ENCODE measurements at places on chromosomes 13 and 19.

GRCh38 chr19:13986348-13986904 is 19.7 kb downstream of the RFX1 start:
- DNase-seq = peak; percentile 92

DNA sequence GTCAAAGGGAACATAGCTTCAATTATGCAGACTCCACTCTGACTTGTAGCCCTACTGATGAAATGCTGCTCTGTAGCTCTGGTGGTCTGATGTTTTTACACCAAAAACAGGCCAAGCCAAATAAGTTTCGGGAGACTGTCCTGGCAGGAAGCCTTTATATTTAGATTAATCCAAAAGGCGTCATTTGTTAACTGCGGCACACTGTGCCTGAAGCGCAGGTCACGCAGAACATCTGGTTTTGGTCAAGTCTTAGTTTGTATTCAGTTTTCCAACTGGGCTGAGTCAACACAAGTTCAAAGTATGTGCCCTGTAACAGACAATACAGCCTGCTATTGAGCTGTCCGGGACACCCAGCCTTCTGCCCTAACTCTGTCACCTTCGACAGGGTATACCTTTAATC is 154.6 kb upstream of the IPO5 start:
- no peak for DNase-seq

GRCh38 chr19:8505680-8506401 is 3.4 kb upstream of the PRAM1 start:
- peak; percentile 92 for DNase-seq

- DNase-seq = no peak
Measured at GRCh38 chr19:5131506-5132205, 162.7 kb downstream of the KDM4B start.

- DNase-seq = no peak
Measured at GRCh38 chr19:42170715-42171114, 38.5 kb upstream of the POU2F2 start.

DNA sequence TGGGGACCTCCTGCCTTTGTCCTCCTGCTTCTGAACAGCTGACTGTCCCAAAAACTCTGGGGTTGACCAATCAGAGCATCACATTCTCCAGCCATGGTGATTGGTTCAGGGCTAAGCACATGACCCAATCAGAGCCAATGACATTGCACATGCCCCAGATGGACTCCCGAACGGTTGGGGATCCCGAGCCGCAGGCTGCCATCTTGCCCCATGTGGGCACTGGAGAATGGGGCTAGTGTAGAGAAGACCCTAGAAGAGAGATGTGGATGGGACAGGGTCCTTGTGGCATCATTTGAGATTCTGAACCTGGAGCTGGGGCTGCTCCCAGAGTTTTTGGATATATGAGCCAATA is 31.3 kb upstream of the PEPD start:
- no peak for DNase-seq

- no peak for DNase-seq
Measured at GRCh38 chr13:98175823-98176222, 1.2 kb downstream of the RNF113B start.

DNA sequence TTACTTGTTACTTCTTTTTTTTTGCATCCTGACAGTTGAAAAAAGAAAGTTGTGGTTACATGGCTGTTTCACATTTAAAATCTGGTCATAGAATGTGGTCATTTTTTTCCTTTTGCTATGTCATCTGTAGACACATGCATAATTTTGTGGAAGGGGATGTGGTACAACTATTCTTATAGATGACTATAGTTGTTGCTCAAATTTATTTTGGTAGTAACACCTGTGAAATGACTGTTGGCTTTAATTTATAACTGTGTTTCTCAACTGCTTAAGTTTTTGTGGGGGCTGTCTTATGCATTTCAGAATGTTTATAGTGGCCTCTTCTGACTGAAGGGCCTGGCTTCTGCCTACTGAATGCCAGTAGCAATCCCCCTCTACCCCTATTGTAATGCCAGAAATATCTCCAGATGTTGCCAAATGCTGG is 130.5 kb downstream of the PAN3 start:
- DNase-seq = no peak

GRCh38 chr13:35549481-35549880 is 73.0 kb upstream of the MAB21L1 start:
- DNase-seq = peak; percentile 25

- DNase-seq = peak; percentile 94
Measured at GRCh38 chr19:18542941-18543813, at the start of gene FKBP8. TSS of gene FKBP8 (minus strand) at chr19:18543573. CDS start at chr19:18541970, 1,603 bp downstream.

- no peak for DNase-seq
Measured at GRCh38 chr13:27442797-27443196, 7.6 kb downstream of the MTIF3 start.

GRCh38 chr13:46629811-46630413 is 76.9 kb downstream of the LRCH1 start:
- DNase-seq = peak; percentile 39

DNA sequence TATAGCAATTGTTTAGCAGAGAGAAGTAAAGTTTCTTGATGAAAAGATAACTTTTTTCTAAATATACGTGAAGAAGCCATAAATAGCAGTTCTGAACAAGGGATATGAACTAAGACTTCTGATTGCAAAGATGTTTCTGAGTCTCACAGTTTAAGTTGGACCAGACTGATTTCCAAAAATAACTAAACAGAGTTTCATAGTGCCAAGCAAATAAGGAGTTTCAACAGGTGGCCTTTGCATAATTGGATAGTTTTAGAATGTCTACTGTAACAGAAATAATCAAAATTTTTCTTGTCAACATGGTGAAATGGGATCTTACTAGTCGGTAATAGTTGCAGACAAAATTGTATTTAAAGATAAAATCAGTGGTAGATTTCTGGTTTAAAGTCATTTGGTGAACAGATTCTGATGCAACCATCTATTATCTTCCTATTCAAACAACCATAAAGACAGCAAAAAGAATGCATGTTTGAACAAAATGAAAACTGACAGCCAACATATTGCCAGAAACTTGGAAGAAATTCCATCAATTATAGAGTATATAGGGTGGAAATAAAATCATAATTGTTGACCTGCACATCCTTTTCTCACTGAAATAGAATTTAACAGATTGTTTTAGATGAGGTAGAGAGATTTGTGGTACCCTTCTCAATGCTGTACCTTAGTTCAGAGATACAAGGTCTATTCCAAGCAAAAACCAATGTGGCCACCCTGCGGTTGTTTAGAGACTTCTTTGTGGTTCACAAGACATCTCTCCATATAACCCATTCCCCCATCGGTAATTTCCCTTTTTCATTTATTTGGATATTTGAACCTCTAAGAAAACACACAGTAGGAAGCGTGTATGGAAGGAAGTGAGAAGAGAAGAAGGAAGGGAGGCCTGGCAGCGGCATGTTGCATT is 275.3 kb downstream of the COG6 start:
- DNase-seq = no peak

DNA sequence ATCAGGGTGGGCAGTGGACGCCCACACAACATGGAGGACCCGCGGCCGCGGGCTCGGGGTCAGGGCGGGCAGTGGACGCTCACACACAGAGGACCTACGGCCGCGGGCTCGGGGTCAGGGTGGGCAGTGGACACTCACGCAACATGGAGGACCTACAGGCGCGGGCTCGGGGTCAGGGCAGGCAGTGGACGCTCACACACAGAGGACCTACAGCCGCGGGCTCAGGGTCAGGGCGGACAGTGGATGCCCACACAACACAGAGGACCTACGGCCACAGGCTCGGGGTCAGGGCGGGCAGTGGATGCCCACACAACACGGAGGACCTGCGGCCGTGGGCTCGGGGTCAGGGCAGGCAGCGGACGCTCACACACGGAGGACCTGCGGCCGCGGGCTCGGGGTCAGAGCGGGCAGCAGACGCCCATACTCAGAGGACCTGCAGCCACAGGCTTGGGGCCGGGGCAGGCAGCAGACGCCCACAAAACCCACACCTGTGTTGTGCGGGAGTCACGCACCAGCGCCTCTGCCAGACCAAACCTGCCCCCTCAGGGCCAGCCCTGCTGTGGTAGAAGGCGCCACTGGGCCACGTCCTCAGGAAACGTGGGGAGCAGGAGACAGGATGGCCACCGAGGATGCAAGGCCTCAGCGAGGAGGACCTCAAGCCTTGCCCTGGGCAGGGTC is 27.6 kb upstream of the C13orf46 start:
- DNase-seq = no peak

- no peak for DNase-seq
Measured at GRCh38 chr13:51278426-51279130, 56.4 kb downstream of the FAM124A start.

- no peak for DNase-seq
Measured at GRCh38 chr19:28960986-28961705, 251.8 kb downstream of the UQCRFS1 start.

- DNase-seq = no peak
Measured at GRCh38 chr19:47176071-47176626, 45.5 kb downstream of the SAE1 start.

DNA sequence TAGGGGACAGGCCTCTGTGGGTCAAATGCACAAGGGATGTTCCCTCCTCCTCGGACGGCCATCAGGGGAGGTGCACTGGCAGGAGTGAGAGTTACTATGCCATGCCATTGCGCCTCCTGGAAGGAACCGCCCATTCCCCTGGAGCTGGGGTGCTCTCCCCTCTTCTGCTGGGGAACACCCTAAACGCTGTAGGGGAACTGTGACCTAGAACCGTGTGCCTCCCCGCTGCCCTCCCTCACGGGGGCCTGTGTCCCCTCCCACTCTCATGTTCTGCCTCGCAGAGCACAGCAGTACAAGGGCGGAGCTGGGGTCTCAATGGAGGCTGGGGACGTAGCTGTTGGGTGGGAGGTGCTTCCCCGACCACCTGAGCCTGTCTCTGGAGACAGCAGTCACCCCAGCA is 17.2 kb upstream of the CRTC1 start:
- no peak for DNase-seq

- peak; percentile 79 for DNase-seq
Measured at GRCh38 chr13:93226623-93227279, at the start of gene GPC6. TSS of gene GPC6 (plus strand) at chr13:93226807.

DNA sequence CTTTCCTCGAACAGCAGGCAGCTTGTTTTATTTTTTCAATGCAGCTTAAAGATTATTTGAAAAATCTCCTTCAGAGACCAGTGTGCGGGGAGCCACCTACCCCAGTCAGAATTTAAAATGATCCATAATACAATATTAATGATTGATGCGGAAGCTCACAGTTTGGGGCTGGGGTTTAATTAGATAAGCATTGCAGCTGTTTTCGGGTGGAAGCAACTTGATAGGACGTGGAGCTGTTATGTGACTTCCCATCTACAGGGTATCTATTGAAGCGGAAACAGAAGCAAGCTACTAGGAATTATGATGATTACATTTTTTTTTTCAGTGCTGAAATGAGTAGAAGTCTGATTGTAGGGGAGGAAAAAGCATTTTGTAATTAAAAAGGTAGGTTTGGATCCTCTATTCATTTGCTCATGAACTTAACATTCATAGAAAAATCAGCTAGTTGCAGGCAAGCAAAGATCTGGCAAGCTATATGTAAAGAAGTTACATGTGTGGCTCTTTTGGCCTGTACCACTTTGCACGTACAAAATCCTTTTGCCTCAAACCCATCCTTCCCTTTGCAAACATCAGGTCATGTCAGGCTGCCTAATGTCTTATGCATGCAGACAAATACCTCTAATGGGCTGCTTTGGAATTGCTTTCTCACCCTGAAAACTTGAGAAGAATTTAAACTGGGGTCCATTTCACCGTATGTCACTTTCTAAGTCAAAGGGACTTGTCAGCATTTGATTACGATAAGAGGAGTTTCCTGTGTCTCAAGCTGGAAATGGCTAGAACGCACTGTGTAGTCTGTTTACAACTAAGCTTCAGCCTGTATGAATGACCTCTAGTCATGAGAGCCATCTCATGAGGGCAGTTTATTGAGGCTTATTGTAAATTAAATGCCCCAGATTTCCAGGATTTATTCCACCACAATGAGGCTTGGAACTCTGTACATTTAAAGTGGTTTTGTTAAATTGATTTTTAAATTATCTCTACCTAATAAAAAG is 267.1 kb upstream of the TMTC4 start:
- no peak for DNase-seq

DNA sequence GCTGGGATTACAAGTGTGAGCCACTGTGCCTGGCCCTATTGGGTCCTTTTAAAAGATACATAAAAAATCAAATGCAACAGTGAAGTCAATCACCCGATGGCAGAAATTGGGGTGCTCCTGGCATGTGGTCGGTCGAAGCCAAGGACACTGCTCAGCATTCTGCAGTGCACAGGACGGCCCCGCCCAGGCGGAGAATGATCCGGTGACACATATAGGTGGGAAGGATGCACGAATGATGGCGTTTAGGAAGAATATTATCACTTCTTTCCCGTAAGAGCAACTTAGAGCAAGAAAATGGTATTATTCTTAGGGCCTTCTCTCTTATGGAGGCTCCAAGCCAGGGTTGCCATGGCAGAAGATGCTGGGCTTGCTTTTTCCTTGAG is 3.2 kb upstream of the GP6 start:
- no peak for DNase-seq

Measured in BE2C (cell line).